DMS53 (cell line): ENCODE measurements at places on chromosomes 16 and 17.
A peak's percentile ranks its signal among the peaks of the same experiment; 100 is the strongest.

GRCh38 chr17:79695797-79696609, 34.7 kb upstream of the ENPP7 start:
- no peak for DNase-seq

GRCh38 chr16:4019371-4019791, 96.9 kb downstream of the ADCY9 start:
- DNase-seq: peak; percentile 6

DNA sequence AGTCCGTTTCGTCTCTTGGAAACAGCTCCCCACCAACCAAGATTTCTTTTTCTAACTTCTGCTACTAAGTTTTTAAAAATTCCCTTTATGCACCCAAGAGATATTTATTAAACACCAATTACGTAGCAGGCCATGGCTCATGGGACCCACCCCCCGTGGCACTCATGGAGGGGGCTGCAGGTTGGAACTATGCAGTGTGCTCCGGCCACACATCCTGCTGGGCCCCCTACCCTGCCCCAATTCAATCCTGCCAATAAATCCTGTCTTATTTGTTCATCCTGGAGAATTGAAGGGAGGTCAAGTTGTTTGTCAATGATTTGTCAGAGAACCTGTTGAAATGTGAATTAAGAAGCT, 48.2 kb downstream of the IL21R start:
- no peak for DNase-seq

DNA sequence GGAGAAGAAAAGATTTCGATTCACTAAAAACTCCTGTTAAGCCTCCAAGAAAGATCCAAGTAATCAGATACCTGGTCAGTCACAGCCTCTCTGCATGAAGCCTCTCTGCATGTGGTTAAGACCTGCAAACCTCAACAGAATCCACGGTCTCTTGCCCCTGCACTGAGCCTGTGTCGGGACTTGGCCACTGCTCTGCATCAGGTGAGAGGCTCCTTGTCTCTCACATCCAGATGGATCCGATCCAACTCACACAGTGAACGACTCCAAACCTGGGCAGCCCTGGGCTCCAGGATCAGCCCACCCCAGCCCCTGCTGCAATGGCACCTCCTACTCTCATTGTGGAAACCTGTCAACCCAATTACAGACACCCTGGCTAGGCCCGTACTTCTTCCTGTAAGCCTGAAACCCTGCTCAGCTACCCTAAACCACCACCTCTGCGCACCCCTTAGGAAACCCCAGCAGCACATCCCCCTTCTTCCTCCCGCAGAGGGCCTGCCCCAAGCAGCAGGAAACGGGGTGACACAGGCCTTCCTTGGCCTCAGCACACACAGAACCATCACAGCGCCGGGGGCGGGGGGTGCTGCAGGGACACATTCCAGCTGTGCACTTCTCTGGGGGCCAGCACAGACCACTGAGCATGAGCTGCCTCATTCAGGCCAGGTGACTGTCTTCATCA, 129.5 kb downstream of the ANKRD11 start:
- no peak for DNase-seq

DNA sequence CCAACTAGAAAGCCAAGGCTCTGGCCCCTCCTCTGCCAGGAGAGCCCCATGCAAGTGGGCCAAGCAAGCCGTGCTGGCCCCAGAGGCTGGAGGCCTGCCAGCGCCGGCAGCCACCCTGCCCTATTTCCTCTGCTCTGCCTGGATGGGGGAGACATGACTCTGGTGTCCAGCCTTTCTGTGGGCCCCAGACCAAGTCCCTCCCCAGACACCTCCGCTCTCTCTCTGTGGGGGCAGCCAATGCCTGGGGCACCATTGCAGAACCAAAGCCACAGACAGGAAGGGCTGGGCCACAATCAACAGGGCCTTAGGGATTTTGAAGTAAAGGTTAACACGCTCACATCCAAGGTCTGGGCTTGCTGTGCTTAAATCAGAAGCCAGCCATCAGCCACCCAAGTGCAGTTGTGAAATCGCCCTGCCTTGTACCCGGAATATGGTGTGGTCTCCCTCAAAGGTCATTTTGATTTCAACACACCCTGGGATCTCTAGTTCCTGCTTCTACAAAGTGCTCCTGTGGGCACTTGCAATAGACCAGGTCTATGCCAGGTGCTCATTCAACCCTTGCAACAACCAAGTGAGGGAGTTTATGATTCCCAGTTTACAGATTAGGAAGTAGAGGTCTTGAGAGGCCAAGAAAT, 63.5 kb upstream of the TEX2 start:
- no peak for DNase-seq

- DNase-seq: no peak
Measured at GRCh38 chr17:65328567-65328966, 191.4 kb downstream of the RGS9 start.

GRCh38 chr17:36590082-36590481, 1.6 kb upstream of the DHRS11 start:
- no peak for DNase-seq

GRCh38 chr17:57644326-57644725, 100.8 kb downstream of the CCDC182 start:
- no peak for DNase-seq

- DNase-seq: peak; percentile 89
Measured at GRCh38 chr17:41666708-41667279, 21.9 kb upstream of the EIF1 start.

GRCh38 chr17:9158544-9159452, 137.5 kb downstream of the NTN1 start:
- DNase-seq: no peak

GRCh38 chr16:3501783-3502400, 1.1 kb downstream of the CLUAP1 start:
- no peak for DNase-seq

- no peak for DNase-seq
Measured at GRCh38 chr16:86510465-86511261, at the start of gene FOXF1. FOXF1 (plus strand) TSS chr16:86510527; CDS start chr16:86510570, 43 bp downstream.

- no peak for DNase-seq
Measured at GRCh38 chr17:8489841-8490240, 54.2 kb downstream of the NDEL1 start.

- DNase-seq: no peak
Measured at GRCh38 chr17:80087346-80088265, 13.8 kb upstream of the GAA start.

DNA sequence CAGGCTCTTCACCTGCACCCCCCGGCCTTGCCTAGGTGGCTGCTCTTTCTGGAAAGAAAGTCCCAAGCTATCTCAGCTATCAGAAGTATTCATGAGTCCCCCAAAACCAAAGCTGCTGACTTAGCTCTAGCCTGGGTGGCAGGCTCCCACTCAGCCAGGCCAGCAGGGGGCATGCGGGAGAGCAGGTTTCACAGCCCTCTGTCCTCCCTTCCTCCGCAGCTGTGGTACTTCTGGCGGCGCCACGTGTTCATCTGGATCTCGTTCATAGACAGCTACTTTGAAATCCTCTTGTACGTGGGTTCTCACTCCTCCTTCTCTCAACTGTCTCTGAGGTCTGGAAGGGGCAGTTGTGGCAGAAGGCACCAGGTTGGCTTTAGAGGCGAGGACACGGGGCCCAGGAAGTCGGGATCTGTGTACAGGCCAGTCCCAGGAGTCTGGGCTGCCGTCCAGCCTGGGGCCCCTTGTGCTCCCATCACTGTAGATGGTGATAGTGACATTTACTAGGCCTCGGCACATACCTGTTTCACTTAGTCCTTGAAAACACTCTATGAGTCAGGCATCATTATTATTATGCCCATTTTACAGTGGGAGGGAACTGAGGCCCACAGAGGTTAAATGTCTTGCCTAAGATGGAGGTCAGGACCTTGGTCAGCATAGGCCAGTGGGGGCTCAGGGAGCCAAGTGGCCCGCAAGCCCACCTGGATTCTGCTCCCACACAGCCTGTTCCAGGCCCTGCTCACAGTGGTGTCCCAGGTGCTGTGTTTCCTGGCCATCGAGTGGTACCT, 12.9 kb downstream of the TRPV2 start:
- DNase-seq: peak; percentile 52

DNA sequence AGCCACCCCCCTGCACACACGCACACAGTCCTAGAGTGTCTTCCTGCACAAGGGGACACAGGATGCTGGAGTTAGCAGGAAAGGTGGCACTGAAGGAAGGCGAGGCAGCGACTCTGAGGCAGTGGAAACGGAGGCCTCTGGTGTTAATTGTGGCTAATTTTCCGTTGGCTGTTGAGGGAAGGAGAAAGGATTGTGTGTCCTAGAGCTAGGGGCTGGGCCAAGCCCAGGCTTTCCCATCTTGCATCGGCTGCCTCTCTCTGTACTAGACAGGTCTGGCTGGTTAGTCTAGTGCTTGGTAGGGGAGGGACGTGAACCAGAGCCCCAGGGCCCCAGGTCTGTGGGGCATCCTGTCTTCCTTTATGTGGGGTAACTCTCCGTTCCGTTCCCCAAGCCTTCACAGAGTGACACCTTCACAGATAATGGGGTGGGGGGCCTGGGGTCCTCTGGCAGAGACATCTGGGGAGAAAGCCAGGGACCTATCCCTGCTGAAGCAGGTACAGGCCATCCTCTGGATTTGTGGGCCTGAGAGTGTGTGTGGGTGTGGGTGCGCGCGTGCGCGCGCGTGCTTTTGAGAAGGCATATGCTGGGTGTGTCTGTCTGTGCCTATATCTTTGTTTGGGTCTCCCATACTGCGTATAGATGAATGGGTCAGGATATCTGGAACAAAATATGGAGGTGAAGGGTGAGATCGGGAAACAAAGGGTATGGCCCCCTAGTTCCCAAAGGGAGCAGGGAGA, at the start of gene CHD3:
Gene CHD3 (plus strand): TSS at position 606 of the 737 bp plus-strand sequence. CDS start 212 bp downstream, outside the sequence.
- DNase-seq: peak; percentile 94

DNA sequence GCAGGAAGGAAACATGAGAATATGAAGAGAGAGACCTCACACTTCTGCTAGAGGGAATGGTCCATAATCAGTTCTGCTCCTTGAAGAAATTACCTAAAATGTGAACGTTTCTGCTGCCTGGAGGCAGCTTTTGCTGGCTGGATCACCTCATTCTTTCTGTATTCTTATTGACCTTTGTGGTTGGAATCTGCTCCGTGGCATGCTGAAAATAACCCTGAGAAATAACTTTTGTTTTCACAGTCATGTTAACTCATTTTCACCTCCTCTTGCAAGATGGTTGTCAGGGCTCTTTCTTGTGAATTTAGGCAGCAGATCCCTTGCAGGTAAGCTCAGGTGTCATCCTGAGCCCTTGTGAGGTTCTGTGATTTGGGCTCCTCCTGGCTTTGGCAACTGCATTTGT, 70.2 kb downstream of the IRF8 start:
- no peak for DNase-seq

DNA sequence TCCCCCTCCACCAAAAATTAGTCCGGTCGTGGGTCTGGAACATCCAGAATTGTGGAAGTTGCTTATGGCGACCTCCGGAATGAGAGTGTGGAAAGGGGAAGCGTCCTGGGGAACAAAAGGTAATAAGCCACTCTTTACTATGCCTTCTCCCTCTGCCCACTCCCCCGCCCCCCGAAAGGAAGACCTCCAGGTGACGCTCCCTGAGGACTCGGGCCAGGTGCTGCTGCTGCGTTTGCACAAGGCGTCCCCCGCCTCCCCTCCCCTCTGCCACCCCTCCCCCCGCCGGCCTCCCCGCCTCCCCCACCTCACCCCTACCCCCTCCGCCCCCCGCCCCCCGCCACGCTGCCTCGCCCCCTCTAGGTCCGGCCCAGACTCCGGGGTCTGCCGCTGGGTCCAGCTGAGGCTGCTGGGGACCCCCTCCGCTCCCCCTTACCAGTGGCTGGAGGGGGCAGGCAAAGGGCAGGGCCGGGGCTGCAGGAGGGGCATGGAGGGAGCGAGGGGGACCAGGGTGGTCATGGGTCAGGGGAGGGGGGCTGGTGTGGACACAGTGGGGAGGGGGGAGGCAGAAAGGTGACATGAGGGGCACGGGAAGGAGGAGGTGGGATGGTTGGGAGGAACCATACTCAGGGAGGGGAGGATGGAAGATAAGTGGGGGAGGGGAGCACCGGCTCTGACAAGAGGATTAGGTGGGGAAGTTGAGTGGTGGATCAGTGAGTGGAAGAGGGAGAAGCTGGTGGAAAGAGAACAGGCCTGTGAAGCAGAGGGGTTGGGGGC, 23.6 kb downstream of the ALOX12B start:
- no peak for DNase-seq

- no peak for DNase-seq
Measured at GRCh38 chr17:6930749-6931148, 65.1 kb upstream of the ALOX12 start.

DNA sequence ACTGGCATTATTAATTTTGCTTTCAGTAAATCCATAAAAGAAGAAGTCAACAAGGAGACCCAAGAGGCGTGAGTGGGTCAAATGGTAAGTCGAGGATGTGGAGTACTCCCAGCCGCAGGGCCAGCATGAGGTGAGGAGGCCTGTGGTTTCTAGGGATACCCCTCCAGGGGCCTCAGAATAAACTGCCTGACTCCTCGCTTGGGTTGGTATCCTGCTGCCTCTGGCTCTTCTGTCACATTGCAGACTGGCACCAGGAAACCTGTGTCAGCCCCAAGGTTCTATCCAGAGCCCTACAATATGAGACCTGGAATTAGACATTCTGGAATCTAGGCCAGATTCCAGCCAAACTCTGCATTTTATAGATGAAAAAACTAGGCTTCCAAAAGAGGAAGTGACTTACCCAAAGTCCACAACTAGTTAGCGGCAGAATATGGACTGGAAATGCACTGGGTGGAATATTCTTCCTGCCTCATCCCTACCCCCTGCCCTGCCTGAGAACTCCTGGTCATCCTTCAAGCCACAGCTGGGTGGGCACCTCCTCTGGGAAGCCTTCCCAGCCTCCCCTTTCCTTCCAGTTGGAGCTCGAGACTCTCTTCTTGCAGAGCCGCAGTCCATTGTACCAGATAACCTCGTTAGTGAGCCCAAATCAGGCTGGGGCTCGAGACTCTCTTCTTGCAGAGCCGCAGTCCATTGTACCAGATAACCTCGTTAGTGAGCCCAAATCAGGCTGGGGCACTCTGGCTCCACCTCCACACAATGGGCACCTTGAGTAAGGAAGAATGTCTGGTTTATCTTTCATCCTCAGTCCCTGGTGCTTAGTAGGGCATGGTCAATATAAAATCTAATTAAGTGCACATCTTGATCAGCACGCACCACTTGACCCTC, 22.6 kb downstream of the C17orf67 start:
- DNase-seq: no peak
